ENCODE measurements at places on chromosomes 3 and 15.

GRCh38 chr3:49614936-49615335 is 59.2 kb upstream of the APEH start:
- DNase-seq = no peak

GRCh38 chr3:111311709-111312235 is 230.2 kb upstream of the CD96 start:
- no peak for DNase-seq

DNA sequence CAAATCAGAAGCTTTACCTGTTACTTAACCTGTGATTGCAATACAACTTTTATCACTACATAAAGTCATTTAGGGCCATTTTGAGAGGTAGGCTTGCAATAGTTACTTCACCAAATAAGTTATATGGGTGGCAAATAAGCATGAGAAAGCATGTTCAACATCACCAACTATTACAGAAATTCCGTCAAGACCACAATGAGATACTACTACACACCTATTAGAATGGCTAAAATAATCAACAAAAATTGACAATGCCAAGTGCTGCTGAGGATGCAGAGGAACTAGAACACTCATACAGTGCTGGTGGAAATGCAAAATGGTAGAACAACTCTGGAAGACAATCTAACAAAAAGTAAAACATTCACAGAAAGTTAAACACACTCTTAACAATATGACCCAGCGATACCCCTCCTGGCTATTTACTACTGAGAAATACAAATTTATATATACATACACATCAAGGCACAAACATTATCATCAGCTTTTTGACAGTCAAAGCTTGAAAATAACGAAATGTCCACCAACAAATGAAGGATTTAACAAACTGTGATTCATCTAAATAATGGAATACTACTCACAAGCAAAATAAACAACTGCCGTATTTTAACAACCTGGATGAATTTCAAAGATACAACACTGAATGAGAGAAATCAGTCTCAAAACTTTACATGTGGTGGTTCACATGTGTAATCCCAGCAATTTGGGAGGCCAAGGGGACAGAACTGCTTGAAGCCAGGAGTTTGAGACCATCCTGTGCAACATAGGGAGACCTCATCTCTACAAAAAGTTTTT is 82.9 kb downstream of the MYO9A start:
- peak; percentile 68 for DNase-seq

- DNase-seq = peak; percentile 34
Measured at GRCh38 chr3:38151667-38152265, 13.3 kb downstream of the MYD88 start.

- DNase-seq = no peak
Measured at GRCh38 chr15:54082836-54083492, 104.7 kb downstream of the UNC13C start.

- peak; percentile 78 for DNase-seq
Measured at GRCh38 chr3:158794936-158795518, 6.8 kb upstream of the MFSD1 start.

GRCh38 chr3:133514418-133514817 is 59.1 kb upstream of the CDV3 start:
- DNase-seq = no peak

DNA sequence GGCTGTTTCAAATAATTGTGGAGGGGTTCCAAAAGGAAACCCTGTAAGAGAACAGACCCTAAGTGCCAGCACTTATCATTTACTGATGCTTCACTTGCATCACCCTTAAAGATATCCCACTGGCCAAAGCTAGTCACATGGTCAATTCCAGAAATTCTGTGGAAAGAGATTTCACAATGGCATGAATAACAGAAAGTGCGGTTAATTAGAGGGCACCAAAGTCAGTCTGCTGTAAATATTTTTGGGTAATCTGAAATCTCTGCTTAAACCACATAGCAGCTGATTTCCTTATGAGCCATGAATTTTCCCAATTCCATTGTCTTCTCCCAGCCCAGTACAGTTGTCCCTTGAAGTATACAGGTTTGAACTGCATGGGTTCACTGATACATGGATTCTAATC is 346.1 kb downstream of the SI start:
- no peak for DNase-seq

DNA sequence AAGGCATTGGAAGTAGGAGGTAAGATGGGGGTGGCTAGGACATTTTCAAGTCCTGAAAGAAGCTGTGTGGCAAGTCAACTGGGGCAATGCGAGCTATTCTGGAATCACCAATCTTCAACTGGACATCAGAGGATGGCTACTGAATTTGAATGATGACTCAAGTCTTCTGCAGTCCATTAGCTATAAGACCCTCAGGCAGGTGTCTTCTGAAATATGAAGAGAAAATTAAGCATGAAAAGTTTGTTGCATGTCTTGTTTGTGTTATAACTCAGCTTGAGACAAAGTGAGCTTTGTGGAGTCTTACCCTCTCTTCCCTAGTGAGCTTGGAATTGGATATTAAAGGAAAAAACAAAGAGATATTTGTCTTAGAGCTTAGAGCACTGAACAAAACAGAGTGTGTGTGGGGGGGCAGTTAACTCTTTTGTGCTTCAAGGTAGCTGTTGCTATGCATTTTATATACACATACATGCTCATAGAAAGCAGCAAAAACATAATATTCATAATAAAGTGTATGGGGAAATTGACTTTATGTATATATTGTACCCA is 979.1 kb downstream of the MCTP2 start:
- no peak for DNase-seq

DNA sequence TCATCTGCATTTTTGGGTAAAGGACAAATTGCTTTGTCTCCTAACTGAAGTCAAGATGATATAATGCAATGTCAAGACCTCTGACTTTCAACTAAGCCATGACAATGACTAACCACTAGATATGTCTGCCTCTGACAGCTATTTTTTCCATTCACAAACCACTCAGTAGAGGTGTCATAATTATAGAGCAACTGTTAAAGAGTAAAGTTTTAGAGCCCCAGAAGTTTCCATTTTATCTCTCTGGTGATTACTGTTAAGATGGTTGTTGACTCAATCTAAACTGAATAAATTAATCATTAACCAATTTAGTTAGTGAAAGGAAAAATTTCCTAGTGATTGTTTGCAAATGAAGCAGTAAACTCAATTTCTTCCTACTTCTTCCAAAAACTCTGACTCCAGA is 779.9 kb downstream of the GRM7 start:
- no peak for DNase-seq

DNA sequence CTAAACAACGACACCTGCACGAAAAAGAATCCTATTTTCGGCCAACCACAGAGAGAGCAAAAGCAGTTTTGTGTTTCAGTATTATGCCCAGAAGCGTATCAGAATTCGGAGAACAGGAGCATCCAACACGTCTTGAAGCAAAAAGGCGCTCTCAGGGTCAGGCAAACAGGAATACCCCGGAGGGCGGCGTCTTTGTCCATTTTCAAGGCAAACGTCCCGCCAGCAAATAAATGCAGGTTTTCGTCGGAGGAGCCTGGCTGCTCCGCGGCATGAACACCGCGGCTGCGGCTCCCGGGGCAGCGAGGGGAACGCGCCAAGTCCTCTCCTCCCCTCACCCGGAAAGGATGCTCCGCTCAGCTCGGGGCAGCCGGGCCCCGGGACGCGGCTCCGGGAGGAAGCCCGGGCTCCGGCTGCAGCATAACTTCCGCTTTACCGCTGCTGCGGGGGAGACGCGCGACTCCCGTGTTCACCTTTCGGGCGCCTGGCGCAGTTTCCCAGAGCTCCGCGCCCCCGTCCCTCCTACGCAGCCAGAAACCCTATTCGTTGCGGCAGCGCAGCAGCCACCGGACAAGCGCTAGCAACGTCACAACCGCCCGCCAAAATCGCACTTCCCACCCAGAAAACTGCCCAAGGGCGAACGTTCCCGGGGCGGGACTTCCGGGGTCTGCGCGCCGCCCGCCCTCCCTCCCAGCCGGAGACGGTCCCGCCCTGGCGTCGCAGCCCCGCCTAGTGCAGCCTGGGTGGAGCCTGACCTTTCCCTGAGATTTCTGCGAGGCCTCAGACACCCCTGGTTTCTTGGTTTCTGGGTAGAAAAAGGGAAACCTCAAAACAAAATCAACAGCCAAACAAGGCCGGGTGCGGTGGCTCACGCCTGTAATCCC is at the start of gene RNF168:
TSS of gene RNF168 (minus strand) at position 573 of the 881 bp plus-strand sequence. CDS start 595 bp downstream, outside the sequence.
- DNase-seq = peak; percentile 94

DNA sequence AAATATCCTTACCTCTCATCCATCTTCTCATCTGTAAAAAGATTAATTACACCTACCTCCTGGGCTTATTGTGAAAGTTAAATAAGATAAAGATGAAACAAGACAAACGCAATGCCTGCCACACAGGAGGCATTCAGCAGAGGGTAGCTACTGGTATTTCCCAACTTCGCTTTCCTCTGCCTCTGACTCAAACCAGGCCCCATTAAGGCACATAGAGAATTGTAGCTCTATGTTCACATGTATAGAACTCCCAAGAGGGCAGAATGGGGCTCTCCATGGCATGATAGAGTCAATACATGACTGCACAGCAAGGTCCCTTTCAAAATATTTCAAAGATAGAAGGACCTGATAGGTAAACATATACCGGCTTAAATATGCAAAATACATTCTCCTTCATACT is 1.4 kb downstream of the LYSMD2 start:
- DNase-seq = no peak

DNA sequence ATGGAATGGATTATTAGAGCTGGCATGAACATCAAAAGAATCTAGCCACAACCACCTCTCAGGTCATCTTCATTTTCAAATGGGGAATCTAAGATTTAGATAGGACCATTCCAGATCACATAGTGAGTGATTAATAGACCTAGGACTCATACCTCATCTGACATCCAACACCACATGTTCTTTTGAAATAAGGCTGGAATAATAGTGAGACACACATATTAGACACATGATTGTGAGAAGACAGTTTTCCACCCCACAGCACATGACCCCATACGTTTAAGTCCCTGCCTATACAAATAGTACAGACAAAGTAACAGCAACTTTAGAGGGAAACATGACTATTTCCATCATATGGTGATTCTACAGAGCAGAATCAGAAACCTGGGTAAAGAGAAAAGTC is 344.7 kb upstream of the TPRG1 start:
- DNase-seq = peak; percentile 12

DNA sequence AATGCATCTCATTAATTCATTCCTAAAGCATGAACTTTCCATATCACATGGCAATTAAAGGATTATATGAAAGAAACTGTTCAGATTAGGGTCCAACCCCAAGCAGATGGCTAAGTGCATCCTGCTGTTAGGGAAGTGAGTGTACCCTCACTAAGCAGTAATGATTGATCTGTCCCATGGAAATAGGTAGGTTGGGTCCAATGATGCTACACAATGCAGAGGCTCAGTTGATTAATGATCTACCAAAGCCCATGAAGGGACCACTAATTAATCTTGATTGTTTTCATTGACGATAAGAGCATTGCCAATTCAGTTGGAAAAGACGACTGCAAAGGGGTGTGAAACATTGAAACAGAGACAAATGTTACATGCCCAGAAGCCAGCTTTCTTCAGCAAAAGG is 194.5 kb upstream of the LRTM1 start:
- no peak for DNase-seq

- no peak for DNase-seq
Measured at GRCh38 chr3:156898296-156898880, 72.2 kb downstream of the LEKR1 start.

GRCh38 chr3:128859630-128860029 is 19.8 kb upstream of the ACAD9 start:
- DNase-seq = no peak

GRCh38 chr3:63251499-63251898 is 26.6 kb upstream of the SYNPR start:
- DNase-seq = no peak

- no peak for DNase-seq
Measured at GRCh38 chr3:50275141-50275995, 3.5 kb upstream of the LSMEM2 start.

DNA sequence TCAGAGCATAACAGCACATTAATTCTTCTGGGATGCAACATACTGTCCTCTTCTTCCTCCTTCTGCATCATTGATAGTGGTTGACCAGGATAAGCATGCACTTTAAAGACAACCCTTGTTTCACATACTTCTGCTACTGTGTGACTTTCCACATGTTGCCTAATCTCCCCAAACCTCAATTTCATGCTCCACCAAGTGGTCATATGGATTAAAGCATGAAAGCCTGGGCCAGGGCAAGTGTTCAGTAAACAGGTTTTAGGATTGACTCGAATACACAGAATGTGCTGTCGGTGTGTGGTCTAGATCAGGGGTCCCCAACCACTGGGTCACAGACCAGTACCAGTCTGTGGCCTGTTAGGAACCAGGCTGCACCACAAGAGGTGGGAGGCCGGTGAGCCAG is 22.5 kb upstream of the BFSP2 start:
- DNase-seq = peak; percentile 32

DNA sequence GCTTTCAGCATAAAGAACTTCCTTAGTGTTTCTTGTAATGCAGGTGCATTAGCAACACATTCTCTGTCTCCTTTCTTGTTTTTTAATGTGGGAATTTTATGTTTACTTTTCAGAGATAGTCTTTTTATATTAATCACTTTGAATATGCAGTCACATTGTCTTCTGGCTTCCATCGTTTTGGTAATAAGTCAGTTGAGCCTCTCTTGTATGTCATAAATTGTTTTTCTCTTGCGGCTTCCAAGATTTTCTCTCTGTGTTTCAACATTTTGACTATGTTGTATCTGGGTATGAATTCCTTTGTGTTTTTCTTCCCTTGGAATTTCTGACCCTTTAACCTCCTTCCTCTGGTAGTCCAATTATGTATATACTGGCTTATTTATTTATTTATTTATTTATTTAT is 25.3 kb downstream of the GABRG3 start:
- DNase-seq = no peak

DNA sequence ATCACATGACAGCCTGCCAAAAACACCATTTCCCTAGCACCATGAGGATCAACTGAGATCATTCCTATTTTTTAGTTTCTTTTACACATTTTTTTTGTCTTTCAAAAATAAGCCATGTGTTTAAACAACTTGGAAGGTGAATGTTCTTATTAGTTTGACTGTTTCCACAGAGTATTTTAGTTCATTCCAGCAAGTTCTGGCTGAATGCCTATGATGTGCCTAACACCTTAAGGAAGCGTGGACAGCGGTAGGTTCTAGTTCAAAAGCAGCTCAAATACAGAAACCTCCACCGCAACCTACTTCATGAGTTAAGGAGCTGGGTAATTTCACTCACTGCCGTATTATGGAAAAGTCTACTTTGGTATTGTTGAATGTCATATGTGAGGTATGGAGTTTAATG is 101.3 kb upstream of the ADAMTS9 start:
- no peak for DNase-seq

Measured in HCEC 1CT (cell line).